ENCODE measurements at places on chromosomes 7 and 10. TPM values are rescaled to one million over a fixed set of nuclear protein-coding genes. Genes with fewer than 3 reads are reported as not detected.

- DNase-seq = peak; percentile 27
These were observed 157.2 kb upstream of the ZNF92 start for GRCh38 chr7:65216469-65216868.

GRCh38 chr7:83786858-83787257 is 137.9 kb upstream of the SEMA3E start:
- no peak for DNase-seq

- no peak for DNase-seq
These were observed 161.1 kb upstream of the ZWINT start for GRCh38 chr10:56522166-56522565.

The CYP26C1 gene
- total RNA-seq = not detected

DNA sequence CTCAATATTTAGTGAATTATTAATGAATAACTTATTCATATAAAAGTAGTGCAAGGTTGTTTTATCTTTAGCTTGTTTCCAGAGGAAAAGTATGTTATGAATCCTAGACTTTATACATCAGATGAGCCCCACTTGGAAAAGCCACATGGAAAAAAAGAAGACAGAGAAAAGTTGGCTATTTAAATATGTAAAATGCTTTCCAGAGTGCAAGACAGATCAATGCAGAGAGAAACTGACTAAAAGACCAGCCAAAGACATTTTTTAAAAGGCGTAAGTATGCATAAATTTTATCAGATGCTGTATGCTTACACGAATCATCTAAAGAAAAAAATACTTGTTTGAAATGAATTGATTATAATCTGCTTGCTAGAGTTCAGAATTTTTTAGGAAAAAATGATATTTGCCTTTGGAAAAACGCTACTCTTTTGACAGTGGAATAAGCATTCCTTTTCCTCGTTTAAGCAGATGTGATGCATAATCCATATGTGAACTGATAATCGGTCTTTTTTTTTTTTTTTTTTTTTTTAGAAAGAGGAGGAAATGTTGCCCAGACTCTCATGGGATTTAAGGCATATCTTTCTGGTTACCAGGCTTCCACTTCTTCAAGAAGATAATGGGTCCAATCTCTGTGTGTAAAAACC is 70.7 kb downstream of the RELN start:
- no peak for DNase-seq

The MYH16 gene
- not detected for total RNA-seq

- peak; percentile 81 for DNase-seq
These were observed 24.0 kb upstream of the ZC3HAV1 start for GRCh38 chr7:139133335-139134139.

- no peak for DNase-seq
These were observed 4.2 kb downstream of the TMEM26 start for GRCh38 chr10:61448841-61449600.

The ELOVL3 gene
- total RNA-seq = not detected

GRCh38 chr7:44511863-44512468 is 21.5 kb upstream of the NUDCD3 start:
- no peak for DNase-seq

The AKR1D1 gene
- total RNA-seq = not detected

DNA sequence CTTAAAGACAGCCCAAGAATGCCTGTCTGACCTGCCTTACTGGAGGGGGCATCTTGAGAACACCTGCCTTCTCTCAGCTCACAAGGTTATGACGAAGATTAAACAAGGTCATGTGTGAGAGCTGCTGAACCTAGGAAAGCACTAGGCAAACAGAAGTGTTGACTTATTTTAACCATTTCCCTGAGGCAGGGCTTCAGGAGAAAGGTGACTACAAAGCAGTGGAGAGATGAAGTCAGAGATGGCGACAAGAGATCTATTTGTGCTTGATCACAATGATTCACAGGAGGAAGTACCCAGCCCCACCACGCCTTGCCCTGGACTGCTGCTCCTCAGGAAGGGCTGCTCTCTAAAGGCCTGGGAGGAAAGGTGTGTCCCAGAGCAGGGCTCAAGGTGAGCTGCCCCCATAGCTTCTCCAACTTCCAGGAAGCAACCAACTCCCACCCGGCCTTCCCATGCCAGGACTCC is 27.8 kb downstream of the STN1 start:
- peak; percentile 18 for DNase-seq

GRCh38 chr10:48604991-48605508 is at the start of gene ARHGAP22:
Gene ARHGAP22, minus strand, starts transcription at chr10:48605073. Its CDS starts 277 bp downstream, at chr10:48604796.
- no peak for DNase-seq

GRCh38 chr7:1671594-1672451 is 1.7 kb downstream of the ELFN1 start:
- no peak for DNase-seq

GRCh38 chr7:30859940-30860496 is 51.6 kb upstream of the AQP1 start:
- no peak for DNase-seq

The PRPS1L1 gene
- total RNA-seq = not detected

DNA sequence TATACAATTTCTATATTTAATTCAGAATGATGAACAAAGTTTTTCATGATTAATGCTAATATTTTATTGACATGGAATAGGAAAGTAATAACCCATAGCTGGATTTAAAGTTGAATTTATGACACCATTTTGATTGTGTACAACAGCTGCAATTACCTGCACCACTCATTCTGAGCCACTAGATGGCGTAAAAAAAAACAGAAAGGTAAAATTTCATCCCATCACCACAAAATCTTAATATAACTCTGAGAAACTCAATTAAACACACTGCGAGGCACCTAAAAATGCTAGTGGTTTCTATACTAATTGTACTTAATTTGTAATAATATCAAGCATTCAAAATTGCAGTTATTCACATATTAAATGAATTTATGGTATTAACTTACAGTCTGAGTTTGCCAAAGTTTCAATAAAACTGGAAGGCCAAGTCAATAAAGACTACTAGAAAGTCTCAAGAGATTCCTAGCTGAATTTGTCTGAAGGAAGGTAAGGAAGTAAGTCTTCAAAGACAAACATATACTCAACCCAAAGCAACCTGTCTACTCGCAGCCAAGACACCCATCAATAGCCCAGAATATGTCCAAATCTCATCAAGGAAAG is 182.5 kb downstream of the SKAP2 start:
- DNase-seq = no peak

- DNase-seq = no peak
These were observed 94.9 kb downstream of the TMEM130 start for GRCh38 chr7:98774884-98775283.

- DNase-seq = no peak
These were observed 495.2 kb upstream of the LRRN3 start for GRCh38 chr7:110595694-110596093.

DNA sequence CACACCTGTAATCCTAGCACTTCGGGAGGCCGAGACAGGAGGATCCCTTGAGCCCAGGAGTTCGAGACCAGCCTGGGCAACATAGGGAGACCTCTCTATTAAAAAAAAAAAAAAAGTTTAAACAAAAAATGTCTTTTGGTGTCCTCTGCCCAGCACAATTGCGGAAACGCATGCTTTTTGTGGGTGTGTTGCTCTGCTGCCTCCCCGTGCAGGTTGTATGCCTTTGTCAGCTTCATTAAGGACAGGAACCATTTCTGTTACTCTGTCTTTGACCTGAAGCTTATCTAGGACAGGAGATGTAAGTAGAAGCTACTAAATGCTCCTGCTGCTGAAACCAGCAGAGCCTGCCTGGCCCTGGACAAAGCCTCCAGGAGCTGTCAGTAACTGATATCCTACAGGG is 21.3 kb upstream of the ANKRD2 start:
- no peak for DNase-seq

Data from activated T-helper 1 cell treated with anti-CD3 and anti-CD28 coated beads, Interleukin-12 subunit alpha, Interleukin-12 subunit beta, Interleukin-2, Interleukin-4 antibody, amounts not matched to agents 30 ng/mL and 10 ng/mL and 1 ng/mL, durations not matched to agents 14 hours and 24 hours and 36 hours (primary cell).